Activated CD8-positive, alpha-beta memory T cell treated with anti-CD3 and anti-CD28 coated beads, Interleukin-2, amount 10 ng/mL, durations not matched to agents 7 days and 5 days (primary cell): ENCODE measurements at places on chromosomes 3 and 15. TPM values are rescaled to one million over a fixed set of nuclear protein-coding genes. Genes with fewer than 3 reads are reported as not detected.

GRCh38 chr3:126459111-126459762 lies 16.5 kb downstream of the ZXDC start:
- no peak for DNase-seq

- DNase-seq = peak; percentile 25
Measured at GRCh38 chr3:10557250-10557649, 51.9 kb upstream of the ATP2B2 start.

GRCh38 chr3:148238421-148238821 lies 459.3 kb upstream of the AGTR1 start:
- DNase-seq = no peak

GRCh38 chr3:139388821-139389551 lies 461 bp downstream of the COPB2 start:
- peak; percentile 55 for DNase-seq

- no peak for DNase-seq
Measured at GRCh38 chr15:38520035-38520434, 44.6 kb downstream of the RASGRP1 start.

DNA sequence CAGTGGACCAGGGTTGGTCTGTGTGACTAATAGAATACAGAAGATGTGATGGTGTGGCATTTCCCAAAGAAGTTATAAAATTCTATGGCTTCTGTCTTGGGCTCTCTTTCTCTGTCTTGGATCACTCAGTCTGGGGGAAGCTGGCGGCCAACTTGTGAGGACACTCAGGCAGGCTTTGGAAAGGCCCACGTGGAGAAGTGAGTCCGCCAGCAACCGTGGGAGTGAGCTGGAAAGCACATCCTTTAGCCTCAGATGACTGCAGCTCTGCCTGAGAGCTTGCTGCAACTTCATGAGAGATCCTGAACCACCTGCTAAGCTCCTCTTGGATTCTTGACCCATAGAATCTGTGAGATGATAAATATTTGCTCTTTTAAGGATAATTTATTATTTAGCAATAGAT lies 72.0 kb upstream of the RASGRP1 start:
- no peak for DNase-seq

DNA sequence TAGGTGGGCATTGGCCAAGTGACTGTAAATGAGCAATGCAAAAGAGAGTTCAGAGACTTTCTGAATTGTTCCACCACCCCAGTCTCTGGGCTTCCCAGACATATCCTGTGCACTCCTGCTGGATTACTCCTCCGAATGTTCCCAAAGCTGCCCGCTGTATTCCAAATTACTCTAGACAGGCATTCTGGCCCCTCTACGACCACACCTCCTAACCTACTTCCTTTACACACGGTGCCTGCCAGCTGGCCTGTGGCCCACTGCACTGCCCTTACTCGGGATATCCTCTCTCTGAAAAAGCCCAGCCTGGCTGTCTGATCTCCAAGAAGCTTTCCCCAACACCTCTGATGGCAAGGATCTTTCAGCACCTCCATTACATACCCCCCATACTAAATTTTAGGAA lies 66.6 kb downstream of the DUT start:
- DNase-seq = no peak

DNA sequence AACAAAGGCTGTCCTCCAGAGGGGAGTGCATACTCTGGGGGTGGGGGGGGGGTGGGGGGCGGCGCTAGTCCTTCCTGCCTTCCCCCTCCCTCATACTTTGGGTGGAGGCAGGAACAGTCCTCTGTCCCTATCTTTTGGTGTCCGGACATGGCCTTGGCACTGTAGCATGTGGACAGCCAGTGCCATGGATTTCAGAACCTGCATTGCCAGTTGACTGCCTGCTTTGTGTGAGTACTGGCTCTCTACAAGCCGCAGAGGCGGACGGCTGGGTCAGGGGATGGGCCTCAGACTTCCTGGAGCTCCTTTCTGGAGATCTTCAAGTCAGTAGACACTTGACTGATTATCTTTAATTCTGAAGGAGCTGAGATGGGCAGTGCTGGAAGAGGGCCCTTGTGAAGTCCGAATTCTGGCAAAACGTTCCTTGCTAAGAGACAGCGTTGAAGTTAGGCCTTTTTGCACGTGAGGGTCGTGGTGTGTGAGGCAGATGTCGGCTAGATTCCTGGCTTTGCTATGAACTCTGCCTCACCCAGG lies 2.5 kb downstream of the CLDN11 start:
- no peak for DNase-seq

Gene FBXL22
- total RNA-seq = 0.85 TPM

Gene PRTG
- not detected for total RNA-seq
